ENCODE measurements at places on chromosomes 3 and 15.
A peak's percentile ranks its signal among the peaks of the same experiment; 100 is the strongest.

DNA sequence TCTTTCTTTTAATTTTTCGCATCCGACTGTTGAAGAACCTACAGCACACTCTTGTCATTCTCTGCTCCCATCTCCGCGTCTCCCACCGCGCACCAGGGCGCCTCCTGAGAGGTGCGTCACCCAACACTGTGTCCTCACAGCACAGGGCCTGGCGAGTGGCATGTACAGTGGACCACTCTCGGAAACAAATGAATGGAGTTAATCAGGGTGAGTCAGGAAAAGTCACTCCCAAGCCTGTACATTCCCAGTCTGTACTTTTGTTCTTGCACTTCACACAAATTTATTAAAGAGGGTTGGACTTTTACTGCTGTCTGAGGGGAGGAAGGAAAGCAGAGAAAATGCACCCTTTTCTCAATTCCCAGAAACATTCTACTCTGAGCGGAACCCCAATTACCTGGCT lies 625 bp downstream of the COL6A6 start:
- peak; percentile 1 for DNase-seq

DNA sequence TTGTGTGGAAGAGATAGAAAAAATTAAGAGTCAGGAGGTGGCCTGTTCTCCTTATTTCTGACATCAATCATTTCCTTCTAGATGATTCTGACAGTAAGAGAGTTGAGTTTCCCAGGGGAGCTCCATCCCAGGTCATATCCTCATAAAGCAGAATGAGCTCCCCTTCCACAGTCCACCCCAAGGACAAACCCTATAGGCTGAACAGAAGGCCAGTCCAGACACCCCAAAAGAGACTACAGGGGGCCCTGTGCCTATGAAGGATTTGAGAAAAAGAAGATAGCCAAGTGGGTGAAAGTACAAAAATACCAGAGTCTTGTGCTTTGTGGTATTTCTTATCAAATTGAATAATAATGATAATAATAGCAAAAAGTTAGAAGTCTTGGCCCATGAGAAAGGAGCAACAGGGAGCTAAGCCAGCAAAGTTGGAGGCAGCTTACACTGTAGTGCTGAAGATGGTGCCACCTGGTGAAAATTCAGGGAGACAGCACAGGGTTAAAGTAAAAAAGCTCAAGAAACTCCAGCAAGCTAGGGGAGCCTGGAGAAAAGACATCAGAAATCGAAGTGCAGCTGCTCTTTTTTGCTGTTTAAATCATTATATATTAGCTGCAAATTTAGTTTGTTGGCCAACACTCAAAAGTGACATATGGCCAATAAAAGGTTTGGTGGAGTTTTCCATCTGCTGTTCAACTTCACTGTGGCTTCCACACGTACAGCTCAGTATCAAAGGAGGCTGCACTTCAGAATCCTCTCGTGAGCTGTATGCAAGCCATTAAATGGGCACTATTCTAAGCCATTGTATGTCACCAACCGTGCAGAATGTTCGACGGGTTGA lies 35.8 kb upstream of the SLC24A5 start:
- peak; percentile 44 for DNase-seq

DNA sequence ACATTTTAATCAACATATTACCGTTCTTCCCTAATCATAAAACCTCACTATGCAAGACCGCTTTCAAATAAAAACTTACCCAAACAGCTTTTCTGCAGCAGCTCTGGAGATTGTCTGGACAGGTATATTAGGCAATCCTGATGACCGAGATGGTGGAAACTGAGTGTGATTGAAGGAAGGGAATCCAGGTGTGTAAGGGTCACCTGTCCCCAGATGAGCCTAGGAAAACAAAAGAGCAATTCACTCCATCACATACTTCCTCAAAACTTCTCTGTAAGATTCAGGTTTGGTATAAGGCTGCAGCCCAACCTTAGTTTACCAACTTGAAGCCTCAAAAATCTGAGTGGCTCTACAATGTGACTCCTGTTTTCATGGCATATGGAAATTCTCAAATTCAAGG lies 14.5 kb downstream of the TFRC start:
- no peak for DNase-seq

GRCh38 chr3:67289626-67290025 lies 291.5 kb downstream of the KBTBD8 start:
- no peak for DNase-seq

- no peak for DNase-seq
These were observed 123.6 kb upstream of the SMAD3 start for GRCh38 chr15:66941791-66942190.

- DNase-seq = no peak
These were observed 22.6 kb upstream of the LRTM1 start for GRCh38 chr3:54950391-54951003.

DNA sequence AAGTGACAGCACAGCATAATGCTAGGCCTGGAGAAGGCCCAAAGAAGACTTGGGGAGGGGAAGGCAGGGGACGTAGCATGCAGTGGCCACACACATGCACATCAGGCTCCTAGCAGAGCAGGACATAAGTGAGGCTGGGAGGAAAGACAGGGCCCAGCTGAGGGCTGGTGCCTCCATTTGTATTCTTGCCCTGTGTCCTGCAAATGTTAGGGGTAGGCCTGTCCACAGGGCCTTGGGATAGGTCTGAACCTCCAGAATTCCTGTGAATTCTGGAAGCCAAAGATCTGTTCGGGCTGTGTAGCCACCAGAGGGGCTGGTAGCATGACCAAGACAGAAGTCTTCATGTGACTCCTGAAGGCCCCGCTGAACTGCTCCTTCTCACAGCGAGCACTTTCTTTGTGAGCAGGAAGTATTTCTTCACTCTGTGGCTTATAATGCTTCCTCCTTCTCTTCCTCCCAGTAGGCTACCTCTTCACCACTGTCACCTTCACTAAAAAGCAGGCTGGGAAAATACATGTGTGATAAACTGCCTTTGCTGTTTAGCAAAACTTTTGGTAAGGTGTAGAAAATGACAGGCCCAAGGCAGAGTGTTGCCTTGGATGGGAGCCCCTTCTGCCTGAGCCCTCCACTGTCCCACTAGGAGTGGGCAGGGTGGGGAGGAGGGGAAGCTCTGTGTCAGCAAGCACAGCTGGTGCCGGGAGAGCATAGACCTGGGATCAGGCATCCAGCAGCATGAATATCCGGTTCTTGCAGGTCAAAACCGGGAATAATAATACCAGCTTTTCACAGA lies 8.4 kb downstream of the CERS3 start:
- DNase-seq = no peak
